ENCODE measurements at places on chromosomes 1 and 21.

- no peak for DNase-seq
Measured at GRCh38 chr1:1422465-1423244, 1.6 kb upstream of the ANKRD65 start.

DNA sequence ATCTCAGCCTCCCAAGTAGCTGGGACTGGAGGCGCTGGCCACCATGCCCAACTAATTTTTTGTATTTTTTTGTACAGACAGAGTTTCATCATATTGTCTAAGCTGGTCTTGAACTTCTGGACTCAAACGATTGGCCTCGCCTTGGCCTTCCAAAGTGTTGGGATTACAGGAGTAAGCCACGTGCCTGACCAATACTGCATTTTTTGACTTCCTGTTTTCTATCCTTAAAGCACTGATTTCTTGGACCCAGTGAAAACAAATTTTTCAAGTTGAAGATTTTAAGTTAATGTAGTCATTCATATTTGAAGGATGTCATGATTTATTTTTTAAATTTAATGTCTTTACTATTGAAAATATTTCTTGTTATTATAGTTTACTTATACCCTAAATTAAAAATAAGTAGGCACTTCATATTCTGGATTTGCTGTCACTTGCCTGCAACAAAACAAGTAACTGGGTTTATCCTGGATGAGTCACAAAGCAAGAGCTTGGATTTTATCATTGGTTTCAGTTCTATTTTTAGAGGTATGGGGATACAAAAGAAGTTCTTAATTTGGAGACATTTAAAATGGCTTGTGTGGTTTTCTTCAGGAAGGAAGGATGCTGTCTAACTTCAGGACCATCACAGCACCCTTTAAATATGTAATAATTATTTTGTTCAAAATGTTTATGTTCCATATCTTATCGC, 2.2 kb upstream of the VPS45 start:
- no peak for DNase-seq

- DNase-seq: no peak
Measured at GRCh38 chr1:81887421-81888144, 86.8 kb downstream of the ADGRL2 start.

DNA sequence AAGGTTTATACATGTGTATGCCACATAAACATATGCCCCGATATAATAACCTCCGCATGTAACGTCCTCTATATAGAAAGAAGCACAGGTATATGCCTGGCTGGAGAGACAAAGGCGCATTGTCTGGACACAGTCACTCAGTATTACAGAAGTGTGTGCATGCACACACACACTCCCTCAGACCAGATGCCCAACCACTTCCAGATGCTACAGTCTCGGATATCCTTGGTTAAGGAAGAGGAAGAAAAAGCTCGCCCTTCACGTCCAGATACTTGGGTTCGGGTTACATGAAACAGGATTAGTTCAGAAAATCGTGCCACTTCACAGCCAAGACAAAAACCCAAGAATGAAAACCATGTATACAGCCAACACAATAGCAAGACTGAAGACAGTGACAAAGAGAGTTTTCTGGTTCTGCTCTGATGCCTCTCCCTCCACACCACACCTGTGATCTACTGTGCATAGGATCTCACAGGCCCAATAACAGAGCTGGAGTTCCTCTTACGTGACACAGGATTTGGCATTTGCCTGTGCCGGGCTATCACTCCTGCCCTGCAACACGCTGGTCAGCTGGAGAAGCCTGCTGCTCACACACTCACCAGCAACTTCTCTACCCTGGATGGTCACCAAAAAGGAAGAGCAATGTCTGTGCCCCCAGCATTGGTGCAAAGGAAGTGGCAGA, 75.0 kb downstream of the SSBP3 start:
- no peak for DNase-seq

GRCh38 chr1:25049190-25049589, 119.1 kb upstream of the RUNX3 start:
- DNase-seq: no peak

- DNase-seq: no peak
Measured at GRCh38 chr1:151002051-151002450, 4.7 kb downstream of the MINDY1 start.

DNA sequence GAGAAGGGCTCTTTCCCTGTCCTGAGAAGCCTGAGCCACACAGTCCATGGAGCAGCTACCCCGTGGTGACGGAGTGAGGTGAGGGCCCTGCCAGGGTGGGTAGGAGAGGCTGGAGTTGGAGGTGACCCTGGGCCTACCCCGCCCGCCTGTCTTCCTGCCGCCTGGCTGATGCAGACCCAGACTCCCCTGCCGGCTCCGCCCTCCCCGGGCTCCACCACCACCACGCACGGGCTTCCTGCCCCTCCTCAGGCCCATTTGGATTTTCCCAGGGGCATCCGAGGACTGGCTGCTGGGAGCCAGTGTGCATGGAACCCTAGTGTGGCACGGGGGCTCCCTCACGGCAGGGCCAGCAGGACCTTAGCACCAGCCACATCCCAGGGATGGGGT, 32.5 kb downstream of the PODN start:
- DNase-seq: no peak

GRCh38 chr1:166351676-166352075, 184.9 kb upstream of the FAM78B start:
- no peak for DNase-seq

DNA sequence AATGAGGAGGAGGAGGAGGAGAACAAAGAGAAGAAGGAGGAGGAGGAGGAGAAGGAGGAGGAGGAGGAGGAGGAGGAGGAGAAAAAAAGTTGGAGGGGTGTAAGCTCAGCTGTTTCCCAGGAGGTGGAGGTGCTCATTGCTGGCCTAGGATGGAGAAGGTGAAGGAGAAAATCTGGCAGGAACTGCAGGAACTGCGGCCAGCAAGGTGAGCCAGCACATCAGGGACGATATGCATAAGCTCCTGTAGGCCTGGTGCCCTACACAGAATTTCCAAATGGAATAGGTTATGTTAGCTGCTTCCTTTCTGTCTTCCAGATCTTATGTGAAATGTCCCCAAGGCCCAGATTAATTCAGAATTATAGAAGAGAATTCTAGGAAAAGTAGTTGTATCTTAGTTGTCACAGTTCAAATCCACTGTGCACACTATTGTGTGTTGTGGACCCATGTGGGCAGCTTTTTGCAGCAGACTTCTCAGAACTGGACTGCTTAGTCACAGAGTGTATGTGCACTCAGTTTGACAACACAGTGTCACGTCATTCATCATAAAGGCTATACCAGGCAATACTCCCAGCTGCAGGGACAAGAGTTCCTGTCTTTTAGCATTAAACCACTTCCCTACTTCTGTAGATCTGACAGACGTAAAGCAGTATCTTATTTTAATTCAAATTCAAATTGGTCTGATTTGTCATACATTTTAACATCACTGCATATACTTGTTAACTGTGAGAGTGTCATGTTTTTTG, 303.7 kb downstream of the HLX start:
- no peak for DNase-seq

DNA sequence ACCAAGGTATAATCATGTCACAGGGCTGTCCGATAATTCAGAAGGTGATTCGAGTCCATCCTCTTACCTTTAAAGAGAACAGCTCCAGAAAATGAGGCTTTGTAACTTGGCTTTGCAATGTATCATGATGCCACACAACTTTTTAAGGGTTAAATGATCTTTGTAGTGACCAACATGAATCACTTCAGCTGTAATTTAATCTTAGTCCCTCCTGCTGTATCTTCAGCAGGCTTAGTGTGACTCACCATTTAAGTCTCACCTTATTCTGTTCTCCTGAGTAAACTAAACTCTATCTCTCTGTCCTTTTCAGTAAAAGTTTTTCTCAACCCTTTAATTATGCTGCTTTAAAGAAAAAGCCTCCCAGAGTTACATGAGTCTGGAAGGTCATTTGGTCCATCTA, 1.9 kb upstream of the HIVEP3 start:
- DNase-seq: no peak

GRCh38 chr1:11337580-11338073, 64.6 kb downstream of the UBIAD1 start:
- peak; percentile 28 for DNase-seq

DNA sequence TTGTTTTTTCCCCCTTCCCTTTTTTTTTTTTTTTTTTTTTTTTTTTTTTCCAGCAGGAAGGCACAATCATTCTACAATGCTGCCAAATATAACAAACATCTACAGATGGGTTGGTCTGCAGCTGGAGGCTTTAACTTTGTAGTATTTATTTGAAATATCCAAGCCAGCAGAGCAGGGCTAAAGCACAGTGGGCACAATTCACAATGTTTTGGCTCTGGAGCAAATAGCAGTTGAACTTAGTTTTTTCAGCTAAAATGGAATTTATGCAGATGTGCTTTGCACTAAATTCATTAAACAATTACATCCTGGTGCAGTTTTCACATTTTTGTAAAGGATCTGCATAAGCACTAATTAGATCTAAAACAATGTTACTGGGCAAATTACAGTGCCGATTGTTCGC, 39.8 kb upstream of the ZBTB18 start:
- DNase-seq: no peak

- no peak for DNase-seq
Measured at GRCh38 chr1:242426271-242426905, 98.1 kb downstream of the PLD5 start.

DNA sequence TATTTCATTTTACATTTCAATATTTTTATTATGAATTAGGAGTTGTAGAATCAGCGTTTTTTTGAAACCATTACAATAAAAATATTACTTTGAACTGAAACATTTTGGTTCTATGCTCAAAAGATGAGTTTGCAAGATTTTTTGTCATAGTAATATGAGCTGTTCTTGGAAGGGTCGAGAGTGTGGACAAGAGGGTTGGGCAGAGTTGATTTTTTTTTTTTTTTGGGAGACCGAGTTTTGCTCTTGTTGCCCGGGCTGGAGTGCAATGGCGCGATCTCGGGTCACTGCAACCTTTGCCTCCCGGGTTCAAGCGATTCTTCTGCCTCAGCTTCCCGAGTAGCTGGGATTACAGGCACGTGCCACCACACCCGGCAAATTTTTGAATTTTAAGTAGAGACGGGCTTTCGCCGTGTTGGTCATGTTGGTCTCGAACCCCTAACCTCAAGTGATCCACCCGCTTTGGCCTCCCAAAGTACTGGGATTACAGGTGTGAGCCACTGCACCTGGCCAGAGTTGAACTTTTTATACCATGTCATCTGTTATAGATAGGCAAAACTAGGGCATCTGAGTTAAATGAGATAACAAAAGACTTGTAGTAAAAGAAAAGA, 3.3 kb downstream of the CACYBP start:
- no peak for DNase-seq

GRCh38 chr1:212490276-212490675, 57.6 kb downstream of the NENF start:
- DNase-seq: no peak

DNA sequence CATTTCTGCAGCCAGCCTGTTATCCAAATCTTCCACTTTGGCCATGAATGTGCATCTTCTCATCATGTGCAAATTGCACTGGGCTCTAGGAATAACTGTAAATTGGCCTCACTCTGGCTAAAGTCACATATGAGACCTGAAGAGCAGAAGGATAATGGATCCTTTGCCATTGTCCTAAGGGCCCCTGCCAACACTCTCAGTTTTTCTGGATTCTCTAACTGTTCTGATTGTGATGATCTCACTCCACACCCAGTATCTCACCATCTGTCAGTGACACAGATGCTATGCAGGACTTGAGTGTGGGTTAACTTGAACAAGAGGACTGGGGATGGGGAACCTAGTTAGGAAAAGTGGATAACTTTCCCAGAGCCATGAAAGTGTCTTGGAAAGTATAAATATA, 8.5 kb upstream of the FYB2 start:
- DNase-seq: no peak

DNA sequence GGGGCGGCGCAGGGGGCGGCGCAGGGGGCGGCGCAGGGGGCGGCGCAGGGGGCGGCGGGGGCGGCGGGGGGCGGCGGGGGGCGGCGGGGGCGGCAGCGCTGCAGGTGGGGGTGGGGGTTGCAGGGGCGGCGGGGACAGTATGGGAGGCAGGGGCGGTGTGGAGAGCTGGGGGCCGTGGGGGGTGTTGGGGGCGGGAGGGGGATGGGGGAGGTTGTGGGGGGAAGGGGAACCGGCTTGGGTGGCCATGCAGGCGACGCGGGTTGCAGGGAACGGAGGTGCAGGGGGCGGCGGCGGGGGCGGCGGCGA, 13.0 kb upstream of the SLC19A1 start:
- no peak for DNase-seq

DNA sequence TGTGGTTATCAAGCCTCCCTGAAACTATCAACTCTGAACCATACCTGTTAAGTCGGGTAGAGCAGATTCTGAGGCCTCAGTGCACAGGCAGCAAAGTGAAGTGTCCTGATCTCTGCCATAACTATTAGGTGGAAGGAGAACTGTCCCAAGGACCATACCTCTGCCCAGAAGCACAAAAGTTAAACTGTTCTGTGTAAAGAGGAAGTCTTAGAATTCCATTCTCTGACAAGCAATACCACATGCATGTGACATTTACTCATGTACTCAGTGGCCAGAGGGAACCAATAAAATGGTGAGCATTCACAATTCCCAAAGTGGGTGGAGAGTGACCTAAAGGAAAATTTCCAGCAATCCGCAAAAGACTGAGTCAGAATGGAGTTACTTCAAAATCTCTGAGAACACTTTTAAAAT, 61.0 kb downstream of the TOR3A start:
- no peak for DNase-seq

GRCh38 chr1:208335371-208336136, 91.4 kb upstream of the PLXNA2 start:
- no peak for DNase-seq

DNA sequence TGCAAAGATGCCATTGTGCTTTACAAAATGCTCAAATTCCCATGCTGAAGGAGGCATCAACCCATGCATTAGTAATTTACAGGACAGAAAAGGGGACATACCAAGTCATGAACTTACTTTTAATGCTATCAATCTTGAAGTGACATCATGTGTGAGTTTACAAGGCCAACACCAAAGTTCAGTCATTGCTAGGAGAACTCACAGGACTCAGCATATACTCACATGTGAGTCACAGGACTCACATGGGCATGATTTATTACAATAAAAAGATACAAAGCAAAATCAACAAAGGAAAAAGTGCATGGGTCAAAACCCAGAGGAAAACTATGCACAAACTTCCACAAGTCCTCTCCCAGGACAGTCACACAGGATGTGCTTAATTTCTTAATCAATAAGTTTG, 1656.0 kb downstream of the MRPL39 start:
- no peak for DNase-seq

GRCh38 chr1:198558402-198558801, 17.9 kb upstream of the ATP6V1G3 start:
- DNase-seq: no peak

- no peak for DNase-seq
Measured at GRCh38 chr1:204149107-204149506, 2.7 kb downstream of the ETNK2 start.

DNA sequence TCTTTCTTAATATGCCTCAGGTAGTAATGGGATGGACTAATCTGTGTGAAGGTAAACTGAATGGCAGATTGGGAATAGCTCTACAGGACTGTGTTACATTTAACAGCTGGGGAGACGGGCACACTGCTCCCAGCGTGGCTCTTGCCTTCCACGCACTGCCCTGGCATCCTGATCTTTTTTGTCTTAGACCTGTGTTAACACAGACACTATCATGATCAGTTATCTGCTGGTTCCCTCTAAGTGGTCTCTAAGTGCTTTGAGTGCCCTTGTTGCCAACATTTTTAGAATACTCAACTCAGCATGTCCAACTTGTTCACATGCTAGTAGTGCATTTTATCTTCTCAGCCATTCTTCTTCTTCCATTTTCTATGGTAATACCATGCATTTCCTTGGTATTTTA, 208.1 kb downstream of the RYR2 start:
- no peak for DNase-seq
